ENCODE measurements at places on chromosomes 5 and 9.
A peak's percentile ranks its signal among the peaks of the same experiment; 100 is the strongest.

GRCh38 chr9:133347515-133347984, 381 bp downstream of the MED22 start:
- DNase-seq = no peak

- DNase-seq = no peak
These were observed 57.7 kb upstream of the EGFL7 start for GRCh38 chr9:136604823-136605525.

DNA sequence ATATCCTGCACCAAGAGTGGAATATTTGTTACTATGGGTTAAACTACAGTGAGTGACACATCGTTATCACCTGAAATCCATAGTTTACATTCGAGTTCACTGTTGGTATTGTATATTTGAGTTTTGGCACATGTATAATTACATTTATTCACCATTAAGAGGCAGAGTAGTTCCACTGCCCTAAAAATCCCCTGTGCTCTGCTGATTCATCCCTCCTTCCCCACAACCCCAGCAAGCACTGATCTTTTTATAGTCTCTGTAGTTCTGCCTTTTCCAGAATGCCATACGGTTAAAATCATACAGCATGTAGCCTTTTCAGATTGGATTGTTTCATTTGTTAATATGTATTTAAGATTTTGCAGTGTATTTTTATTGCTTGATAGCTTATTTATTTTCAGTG, 495.2 kb downstream of the DIRAS2 start:
- no peak for DNase-seq

DNA sequence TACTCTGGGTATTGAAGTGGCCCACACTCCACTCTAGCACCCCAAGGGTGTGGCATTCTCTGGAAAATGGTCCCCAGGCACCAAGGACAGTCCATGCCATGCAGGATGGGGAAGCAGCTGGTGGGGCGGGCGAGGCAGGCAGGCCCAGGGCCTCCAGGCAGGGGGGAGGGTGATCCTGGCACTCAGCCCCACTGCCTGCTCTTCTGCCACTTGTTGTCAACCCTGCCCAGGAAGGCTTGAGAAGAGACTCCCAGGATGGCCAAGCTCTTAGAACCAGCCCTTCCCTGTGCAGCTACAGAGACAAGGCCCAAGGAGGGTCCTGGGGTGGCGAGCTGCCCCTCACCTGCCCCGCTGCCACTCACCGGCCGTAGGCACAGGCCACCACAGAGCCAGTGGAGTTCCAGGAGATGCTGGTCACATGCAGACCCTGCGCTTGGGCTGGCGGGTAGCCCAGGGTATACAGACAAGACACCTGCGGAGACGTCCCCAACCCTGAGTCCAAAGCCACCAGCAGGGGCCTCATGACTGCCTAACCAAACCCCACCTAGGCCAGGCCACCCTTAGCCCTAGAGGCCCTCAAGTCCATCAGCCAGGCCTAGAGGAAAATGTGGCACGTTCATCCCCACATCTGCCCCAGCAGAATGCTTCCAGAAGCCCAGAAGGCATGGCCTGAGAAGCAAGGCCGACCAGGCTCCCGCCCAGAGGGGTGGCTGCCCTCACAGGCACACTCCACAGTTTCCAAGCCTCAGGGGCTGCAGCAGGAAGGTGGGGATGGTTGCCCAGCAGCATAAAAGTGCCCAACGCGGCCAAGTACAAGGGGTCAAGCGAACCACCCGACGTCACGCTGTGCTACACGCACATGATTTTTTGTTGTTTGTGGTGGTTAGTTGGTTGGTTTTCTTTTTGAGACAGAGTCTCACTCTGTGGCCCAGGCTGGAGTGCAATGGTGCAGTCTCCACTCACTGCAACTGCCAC, 19.8 kb downstream of the DYNC2I2 start:
- DNase-seq = no peak

- DNase-seq = no peak
These were observed 6.0 kb downstream of the RPL37 start for GRCh38 chr5:40828690-40829661.

DNA sequence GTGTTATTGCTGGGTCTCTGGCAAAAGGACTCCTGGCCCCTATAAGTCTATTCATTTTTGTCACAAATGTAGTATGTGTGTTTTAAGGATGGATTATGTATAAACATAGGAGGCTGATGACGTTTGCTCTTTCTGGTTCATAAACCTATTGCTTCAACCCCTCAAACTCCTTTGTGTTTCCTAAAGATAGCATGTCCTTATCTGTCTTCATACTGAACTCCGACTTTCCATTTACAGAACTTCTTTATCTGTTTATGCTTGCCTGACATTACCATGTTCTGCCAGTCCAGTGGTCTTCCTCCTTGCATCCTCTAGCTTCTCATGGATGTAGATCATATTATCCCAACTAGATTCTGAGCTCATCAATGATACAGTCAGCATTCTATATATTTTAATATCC, 46.1 kb downstream of the ARHGEF28 start:
- DNase-seq = no peak

DNA sequence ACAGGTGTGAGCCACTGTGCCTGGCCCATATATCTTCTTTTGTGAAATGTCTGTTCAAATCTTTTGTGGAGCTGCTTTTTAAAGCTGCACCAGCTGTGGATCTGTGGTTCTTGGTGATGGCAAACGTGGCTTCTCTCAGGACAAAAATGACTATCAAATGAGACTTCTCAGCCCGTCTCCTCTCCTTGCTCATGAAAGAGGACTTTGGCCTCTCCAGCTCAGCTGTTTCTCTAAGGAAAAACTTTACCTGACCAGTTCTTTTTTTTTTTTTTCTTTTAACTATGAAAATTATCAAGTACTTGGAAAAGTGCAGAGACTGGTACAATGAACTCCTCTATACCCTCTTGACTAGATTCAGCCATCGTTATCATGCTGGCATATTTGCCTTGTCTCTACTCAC, 44.8 kb downstream of the RALGPS1 start:
- DNase-seq = no peak

GRCh38 chr9:75891277-75891741, 836 bp downstream of the PCSK5 start:
- DNase-seq = peak; percentile 39

DNA sequence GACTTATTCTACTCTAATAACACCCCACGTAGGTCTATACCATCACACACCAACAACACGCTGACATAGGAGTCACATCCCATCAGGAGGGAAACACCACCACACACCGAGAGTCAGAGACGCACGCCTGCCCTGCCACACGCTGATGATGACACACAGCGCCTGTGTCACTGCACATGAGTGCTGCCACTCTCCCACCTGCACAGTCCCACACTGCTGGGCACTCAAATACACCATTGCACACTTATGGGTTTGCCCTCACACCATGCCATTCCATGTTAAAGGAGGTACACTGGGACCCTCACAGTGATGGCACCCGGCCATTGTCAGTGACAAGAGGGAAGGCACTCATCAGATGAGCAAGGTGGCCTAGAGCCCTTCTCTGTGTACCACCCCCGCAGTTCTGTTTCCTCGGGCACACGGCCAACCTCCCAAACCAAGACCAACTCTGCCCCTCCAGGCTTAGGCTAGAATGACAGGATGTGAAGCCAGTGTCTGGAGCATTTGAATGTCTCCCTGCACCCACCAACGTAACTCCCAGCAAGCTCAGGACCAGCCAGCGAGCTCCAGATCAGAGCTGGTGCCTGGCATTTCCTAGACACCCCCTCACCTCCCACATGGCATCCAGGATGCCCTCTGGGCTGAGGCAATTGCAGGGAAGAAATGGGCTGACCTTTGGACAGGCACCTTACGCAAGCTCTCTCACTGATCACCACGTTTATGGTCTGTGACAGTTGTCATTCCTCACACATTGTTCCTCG, 3.6 kb upstream of the CPLX2 start:
- no peak for DNase-seq

GRCh38 chr5:152070591-152070990, 145.9 kb upstream of the GLRA1 start:
- DNase-seq = no peak

GRCh38 chr9:69822116-69822750, 1.6 kb downstream of the CFAP95 start:
- DNase-seq = no peak

DNA sequence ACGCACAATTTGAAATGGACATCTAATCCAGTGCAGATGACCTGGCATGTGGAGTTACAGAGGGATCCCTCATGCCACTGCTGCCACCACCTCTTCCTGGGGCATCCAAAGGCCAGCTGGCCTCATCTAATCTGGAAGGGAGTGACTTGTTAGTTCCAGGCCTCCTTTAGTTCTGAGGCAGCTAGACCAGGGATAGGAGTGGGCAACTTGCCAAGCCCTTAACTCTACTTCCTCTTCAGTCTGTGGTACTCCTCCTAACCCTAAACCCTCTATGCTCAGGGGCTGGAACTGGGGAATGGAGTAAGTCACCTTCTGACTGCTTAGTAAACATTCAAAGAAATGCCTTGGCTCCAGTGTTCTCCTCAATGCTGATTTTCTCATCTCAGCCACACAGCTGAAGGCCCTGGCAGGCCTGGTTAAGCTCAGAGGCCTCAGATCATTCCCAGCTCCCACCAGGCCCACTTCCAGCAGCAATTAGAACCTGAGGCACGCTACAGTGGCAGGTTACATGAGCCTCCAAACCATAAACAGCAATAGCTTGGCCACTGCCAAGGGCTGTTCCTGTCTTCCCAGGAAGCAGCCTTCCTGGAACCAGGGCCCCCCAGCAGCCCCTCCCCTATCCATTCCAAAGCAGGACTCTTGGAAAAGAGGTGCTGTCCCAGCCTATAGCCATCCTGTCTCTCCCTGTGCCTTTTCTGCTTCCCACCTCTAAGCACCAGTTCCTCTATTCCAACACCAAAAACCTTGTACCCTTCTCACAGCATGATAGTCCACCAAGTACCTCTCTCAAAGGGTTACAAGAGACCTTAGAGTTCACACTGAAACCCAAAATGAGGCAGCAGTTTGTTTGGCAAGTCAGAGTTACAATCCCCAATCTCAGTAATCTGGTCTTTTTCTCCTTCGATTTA, 2.0 kb downstream of the EIF4EBP3 start:
- DNase-seq = no peak

DNA sequence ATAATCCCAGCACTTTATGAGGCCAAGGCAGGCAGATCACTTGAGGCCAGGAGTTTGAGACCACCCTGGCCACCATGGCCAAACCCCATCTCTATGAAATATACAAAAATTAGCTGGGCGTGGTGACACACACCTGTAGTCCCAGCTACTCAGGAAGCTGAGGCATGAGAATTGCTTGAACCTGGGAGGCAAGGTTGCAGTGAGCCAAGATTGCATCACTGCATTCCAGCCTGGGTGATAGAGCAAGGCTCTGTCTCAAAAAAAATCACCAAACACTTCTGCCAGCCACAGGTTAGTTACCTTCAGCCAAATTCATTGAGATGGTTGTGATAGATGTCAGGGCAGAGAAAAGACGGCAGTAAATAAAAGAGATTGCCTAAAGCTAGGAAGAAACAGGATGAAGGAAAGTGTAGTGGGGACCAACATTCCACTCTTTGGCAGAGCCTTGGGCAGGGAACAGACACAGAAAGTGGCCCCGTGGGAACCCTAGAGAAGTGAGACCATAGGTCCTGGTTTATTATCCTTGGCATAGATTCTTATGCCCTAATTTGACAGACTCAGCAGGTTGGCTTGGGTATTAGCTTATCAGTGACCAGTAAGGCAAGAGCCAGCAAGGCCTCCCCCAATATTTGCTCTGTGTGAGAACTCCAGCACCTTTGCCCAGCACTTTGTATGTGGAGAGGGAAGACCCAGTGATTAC, 5.5 kb upstream of the CEP120 start:
- no peak for DNase-seq

DNA sequence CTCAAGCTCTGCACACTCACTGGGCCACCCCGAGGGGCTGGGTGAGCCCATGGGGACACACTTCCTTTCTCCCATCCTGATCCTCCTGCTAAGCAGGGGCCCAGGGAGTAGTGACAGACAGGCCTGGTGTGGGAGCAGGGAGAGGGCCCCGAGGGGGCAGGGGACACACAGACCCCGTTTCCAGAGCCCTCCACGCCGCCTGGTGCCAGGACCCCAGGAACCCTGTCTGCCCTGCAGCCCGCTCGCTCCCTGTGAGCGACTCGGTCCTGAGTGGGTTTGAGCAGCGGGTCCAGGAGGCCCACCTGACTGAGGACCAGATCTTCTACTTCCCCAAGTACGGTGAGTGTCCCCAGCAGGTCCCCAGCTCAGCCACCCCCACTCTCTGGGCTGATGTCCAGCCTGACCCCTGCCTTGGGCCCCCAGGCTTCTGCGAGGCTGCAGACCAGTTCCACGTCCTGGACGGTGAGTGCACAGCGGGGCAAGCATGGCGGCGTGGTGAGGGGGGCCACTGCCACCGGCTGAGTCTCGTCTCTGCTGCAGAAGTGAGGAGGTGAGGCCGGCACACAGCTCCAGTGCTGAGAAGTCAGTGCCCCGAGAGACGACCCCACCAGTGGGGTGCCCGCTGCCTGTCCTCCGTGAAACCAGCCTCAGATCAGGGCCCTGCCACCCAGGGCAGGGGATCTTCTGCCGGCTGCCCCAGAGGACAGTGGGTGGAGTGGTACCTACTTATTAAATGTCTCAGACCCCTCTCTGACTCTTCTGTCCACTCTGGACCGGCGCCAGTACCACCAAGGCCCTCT, 1.4 kb downstream of the C8G start:
- no peak for DNase-seq

- DNase-seq = no peak
These were observed 174.2 kb upstream of the C9orf72 start for GRCh38 chr9:27747450-27747849.
